OCI-LY7 (cell line): ENCODE measurements at places on chromosomes 13 and 19.

GRCh38 chr19:43768273-43769050, 12.3 kb downstream of the KCNN4 start:
- DNase-seq = no peak

GRCh38 chr13:53064731-53065130, 36.1 kb downstream of the OLFM4 start:
- DNase-seq = no peak

DNA sequence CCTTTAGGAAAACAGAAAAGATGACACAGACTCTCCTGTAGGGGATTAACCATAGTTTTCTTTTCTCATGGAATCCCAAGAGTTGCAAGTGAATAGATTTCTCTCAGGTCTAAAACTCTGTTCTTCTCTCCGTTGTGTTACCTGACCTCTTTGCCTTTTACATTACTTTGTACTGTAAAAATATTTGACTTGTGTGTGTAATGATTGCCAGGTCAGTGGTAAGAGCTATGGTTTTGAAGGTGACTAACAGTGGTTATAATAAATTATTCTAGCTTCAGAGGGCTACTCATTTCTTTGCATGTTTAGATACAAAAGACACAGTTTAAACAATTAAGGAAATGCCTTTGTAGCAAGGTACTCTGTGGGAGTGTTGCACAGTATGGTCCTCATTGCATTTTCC, 23.0 kb upstream of the PSG2 start:
- DNase-seq = no peak

- no peak for DNase-seq
Observed at GRCh38 chr19:14434543-14435319, 1.6 kb downstream of the PKN1 start.

GRCh38 chr13:23609874-23610576, 39.8 kb downstream of the TNFRSF19 start:
- DNase-seq = no peak

DNA sequence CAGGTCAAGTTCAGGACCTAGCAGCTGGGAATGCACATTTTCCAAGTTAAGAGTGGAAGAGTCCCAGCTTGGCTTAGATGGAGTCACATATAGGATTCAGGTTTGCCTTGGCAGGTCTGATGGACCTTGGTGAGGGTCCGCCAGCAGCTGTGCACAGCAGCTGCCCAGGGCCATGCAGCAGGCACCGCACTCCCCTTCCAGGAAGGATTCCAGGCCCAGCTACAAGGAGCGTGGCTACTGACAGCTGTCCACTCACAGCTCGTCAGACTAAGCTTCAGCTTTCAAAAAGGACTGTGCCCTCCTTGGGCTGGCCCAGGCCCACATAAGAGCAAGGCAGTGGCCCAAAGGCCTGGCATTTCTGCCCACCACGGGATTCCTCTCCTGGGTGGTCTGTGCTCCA, 68.4 kb downstream of the ALOX5AP start:
- no peak for DNase-seq

GRCh38 chr13:106156468-106156867, 379.0 kb downstream of the EFNB2 start:
- DNase-seq = no peak

- DNase-seq = no peak
Observed at GRCh38 chr13:99558570-99559180, 57.4 kb downstream of the TM9SF2 start.

- no peak for DNase-seq
Observed at GRCh38 chr19:16061943-16062342, 14.4 kb upstream of the TPM4 start.

- DNase-seq = no peak
Observed at GRCh38 chr13:100447831-100448230, 140.8 kb downstream of the GGACT start.

- no peak for DNase-seq
Observed at GRCh38 chr19:16309643-16310042, 15.0 kb upstream of the KLF2 start.

DNA sequence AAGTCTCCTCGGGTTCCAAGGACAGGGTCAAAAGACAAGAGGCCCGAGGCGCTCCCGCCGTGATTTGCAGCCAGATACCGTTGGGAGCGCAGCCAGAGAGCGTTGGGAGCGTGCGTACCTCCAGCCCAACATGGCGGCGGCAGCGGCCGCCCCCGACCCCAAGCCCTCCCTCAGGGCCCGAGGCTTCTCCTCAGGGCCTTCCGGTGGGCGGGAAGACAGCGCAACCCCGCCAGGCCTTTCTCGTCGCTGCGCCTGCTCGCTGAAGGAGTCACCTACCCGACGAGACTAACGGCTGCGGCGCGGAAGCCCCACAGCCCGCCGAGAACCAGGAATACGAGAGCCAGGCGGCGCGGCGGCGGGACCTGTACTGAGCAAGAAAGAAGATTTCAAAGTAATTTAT, 3.2 kb upstream of the ZNF850 start:
- no peak for DNase-seq

- no peak for DNase-seq
Observed at GRCh38 chr19:5935473-5936291, 21.6 kb downstream of the CAPS start.

DNA sequence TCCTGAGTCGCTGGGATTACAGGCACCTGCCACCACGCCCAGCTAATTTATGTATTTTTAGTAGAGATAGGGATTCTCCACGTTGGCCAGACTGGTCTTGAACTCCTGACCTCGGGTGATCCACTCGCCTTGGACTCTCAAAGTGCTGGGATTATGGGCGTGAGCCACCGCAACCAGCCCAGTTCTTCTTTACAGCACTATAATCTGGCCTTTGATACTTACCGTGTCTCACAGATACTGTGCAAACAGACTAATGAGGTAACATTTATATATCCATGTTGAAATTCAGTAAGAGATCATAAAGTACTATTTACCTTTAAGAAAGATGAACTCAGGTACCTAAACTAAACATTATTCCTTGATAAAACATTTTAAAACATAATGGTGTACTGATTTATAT, 121.8 kb upstream of the PRR20A start:
- DNase-seq = no peak

DNA sequence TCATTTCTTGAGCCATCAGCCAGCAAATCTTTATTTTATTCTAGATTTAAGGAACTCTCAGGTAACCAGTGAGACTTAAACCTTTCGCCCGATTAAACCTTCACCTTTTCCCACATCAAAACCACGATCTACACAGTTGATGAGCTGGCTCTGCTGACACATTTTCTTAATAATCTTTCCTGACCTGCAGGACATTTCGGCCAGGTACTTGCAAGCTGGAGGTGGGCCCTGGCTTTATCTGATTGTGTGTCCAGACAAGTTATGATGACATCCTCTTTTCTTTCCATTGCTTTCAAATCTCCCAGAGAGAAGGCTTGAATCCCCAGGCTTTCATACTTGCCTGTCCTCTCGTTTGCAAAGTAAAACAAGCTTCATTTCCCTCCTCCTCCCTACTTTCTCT, 144.2 kb downstream of the EFNB2 start:
- no peak for DNase-seq

GRCh38 chr13:88656751-88657150, 985.6 kb downstream of the SLITRK5 start:
- no peak for DNase-seq

DNA sequence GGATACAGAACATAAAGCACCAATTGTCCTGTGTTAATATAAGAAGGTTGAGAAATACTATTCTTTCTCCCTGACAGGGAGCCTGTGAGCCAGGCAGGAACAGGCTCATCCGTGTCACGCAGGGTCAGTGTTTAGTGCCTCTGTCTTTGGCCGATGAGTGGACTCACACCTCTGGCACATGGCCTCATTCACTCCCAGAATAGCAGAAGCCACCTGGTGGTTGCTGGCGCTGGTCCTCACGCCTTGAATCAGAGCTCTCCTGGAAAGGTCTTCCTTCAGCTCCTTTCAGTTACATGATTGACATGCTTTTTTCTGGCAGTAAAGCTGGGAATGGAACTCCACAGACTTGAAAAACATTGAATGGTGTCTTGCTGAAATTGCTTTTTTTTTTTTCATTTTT, 28.1 kb upstream of the SIAH3 start:
- peak; percentile 1 for DNase-seq

- no peak for DNase-seq
Observed at GRCh38 chr13:96982672-96983071, 11.6 kb downstream of the OXGR1 start.

DNA sequence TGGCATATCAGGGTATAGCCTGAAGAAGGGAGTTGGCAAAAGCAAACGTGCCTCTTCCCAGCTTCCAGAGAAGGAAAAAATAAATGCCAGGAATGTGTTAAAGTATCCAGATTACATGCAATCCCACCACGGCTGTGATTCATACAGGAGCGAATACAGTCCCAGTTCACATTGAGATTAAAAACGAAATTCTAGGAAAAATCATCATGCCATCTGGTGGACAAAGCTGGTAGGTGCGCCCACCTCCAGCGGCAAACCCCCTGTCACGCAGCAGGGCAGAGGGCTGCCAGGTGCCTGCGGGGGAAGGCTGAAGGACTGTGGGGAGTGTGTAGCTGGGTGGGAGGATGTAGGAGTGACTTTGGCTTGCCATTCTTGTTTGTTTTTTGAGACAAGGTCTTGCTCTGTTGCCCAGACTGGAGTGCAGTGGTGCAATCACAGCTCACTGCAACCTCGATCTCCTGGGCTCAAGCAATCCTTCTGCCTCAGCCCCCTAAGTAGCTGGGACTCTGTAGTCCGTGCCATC, 6.4 kb upstream of the DMWD start:
- peak; percentile 70 for DNase-seq

GRCh38 chr19:4676955-4677731, 7.0 kb upstream of the MYDGF start:
- DNase-seq = peak; percentile 72

GRCh38 chr13:39777527-39778061, 122.1 kb downstream of the COG6 start:
- DNase-seq = peak; percentile 57

GRCh38 chr19:37930416-37930815, 23.4 kb downstream of the SIPA1L3 start:
- no peak for DNase-seq

- no peak for DNase-seq
Observed at GRCh38 chr13:111654531-111654930, 334.1 kb downstream of the TEX29 start.

DNA sequence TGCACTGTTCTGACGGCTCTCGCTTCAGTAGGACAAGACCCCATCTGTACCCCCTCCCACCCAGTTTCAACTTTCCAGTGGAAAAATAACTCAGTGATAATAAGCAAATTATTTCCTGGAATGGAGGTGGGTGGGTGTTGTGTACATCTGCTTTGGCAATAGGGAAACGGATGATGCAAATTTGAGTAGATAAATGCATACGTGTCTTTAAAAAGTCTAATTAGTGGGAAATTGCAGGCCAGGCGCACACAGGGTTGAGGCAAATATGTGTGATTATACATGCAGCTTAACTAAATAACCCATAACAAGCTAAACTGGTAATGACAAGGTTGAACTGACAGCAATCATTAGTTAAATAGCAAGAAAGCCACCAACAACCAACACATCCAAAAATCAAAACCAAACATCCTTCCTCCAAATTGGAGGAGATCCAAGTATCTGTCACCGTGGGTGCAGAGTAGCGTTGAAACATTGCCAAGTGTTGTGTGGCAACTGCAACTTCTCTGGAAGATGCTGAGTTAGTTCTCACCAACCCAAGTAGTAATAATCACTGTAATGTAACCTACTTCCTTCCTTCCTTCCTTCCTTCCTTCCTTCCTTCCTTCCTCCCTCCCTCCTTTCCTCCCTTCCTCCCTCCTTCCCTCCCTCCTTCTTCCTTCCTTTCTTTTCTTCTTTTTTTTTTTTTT, 54.6 kb downstream of the TRPM4 start:
- DNase-seq = no peak

DNA sequence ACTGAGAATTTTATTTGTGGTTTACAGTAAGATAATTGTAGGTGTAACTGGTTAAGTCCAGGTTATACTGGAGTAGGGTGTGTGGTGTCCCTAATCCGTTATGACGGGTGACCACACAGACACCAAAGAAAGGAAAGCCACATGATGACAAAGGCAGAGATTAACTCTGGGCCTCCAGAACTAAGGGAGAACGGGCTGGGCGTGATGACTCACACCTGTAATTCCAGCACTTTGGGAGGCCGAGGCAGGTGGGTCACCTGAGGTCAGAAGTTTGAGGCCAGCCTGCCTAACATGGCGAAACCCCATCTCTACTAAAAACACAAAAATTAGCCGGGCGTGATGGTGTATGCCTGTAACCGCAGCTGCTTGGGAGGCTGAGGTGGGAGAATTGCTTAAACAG, 10.2 kb upstream of the FUT2 start:
- DNase-seq = no peak

DNA sequence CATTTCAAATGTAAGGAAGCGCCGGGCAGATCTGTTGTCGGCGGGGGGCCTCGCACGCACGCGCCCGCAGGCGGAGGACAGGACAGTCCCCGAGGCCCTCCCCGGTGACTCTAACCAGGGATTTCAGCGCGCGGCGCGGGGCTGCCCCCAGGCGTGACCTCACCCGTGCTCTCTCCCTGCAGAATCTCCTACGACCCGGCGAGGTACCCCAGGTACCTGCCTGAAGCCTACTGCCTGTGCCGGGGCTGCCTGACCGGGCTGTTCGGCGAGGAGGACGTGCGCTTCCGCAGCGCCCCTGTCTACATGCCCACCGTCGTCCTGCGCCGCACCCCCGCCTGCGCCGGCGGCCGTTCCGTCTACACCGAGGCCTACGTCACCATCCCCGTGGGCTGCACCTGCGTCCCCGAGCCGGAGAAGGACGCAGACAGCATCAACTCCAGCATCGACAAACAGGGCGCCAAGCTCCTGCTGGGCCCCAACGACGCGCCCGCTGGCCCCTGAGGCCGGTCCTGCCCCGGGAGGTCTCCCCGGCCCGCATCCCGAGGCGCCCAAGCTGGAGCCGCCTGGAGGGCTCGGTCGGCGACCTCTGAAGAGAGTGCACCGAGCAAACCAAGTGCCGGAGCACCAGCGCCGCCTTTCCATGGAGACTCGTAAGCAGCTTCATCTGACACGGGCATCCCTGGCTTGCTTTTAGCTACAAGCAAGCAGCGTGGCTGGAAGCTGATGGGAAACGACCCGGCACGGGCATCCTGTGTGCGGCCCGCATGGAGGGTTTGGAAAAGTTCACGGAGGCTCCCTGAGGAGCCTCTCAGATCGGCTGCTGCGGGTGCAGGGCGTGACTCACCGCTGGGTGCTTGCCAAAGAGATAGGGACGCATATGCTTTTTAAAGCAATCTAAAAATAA, 18.2 kb downstream of the IL17D start:
- DNase-seq = no peak

DNA sequence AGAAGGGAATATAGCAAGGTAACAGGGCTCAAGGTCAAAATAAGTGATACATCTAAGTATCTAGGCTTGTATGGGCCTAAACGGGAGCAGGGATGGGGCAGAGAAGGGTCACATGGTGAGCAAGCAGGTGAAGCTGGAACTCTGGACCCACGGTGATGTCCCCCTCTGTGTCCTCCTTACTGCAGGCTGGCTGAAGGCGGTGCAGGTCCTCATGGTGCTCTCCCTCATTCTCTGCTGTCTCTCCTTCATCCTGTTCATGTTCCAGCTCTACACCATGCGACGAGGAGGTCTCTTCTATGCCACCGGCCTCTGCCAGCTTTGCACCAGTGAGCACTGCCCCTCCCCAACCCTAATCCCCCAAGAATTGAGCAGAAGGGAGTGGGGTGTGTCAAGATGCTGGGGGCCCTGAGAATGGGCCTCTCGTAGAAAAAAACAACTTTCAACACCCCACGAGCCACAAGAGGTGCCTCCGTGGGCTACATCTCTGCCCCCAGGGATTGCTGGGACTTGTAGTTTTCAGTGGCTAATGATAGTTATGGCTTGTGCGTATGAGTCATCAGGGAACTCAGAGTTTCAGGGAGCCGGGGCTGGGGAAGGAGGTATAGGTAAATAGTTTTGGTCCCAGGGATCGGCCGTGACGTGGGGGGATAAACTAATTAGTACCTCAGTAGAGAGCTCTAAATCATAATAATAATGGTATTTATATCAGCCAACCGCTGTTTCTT, 4.0 kb downstream of the EMP3 start:
- DNase-seq = peak; percentile 64
